Stimulated activated naive B cell treated with anti-CD40 and anti-IgM and Interleukin-4, amounts not matched to agents 10 μg/mL and 1 μg/mL and 100 μg/mL, for 72 hours (primary cell): ENCODE measurements at places on chromosomes 4 and X.

DNA sequence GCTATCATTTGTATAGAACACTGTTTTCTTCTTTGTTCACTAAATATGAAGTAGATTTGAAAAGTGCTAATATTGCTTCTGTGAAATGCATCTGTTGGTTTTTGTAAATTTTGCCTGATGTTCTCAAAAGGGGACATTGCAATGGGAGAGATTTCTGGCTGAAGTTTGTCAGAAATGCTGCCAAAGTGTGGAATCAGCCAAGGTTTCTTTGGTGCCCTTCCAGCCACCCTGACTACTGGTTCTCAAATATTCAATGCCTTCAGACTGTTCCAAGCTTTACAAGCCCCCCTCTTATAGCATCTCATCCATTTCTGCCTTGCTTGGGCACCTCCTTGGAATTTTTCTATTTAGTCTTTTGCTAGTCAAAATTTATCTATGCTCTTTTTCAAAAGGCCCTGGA is 60.6 kb upstream of the TMLHE start:
- DNase-seq, result no peak

DNA sequence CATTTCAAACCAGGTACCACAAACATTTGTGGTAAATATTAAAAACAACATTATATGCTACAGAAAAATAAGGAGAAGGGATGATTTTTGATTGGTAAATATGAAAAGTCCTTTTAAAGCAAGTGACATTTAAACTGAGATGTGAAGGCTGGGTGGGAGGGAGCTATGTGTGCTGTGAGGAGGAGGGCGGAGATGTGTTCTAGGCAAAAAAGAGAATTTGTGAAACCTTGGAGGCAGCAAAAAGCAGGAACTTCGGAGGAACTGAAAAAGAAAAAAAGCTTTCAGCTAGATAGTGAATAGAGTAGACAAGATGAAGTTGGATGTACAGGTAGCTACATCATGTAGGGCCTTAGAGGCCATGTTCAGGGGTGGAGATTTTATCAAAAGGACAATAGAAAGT is 10.1 kb upstream of the ARAP2 start:
- no peak for DNase-seq

GRCh38 chr4:48388525-48389154 is 47.3 kb downstream of the SLAIN2 start:
- no peak for DNase-seq

- DNase-seq, result no peak
Measured at GRCh38 chr4:171794528-171794927, 18.7 kb upstream of the GALNTL6 start.

DNA sequence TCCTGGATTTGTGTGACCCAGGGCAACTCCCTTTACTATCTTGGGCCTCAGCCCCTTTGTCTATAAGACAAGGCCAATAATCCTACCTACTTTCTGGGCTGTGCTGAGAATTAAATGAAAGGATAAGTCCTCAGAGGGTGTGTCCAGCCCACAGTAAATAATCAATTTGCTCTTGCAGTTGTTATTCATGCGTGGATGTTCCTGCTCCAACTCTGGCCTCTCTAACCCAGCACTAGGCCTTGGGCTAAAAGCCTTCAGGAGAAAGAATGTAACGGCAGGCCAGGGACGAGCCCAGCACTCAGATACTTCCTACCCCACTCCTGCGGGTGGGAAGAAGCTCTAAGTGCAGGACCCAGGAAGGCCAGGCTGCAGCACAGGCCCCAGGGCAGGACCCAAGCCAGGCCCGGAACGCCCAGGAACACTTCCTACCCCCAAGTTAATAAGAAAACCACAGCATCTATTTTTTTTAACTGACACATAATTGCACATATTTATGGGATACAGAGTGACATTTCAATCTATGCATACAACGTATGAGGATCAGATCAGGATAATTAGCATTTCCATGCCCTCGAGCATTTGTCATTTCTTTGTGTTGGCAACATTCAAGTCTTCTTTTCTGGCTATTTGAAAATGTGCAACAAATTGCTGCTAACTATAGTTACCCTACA is 179.6 kb upstream of the RBPJ start:
- DNase-seq, result no peak

GRCh38 chr4:18214411-18215055 is 193.0 kb upstream of the LCORL start:
- no peak for DNase-seq

GRCh38 chrX:102892103-102892502 is 45.0 kb upstream of the RAB40AL start:
- no peak for DNase-seq

GRCh38 chr4:96407738-96408463 is 568.0 kb downstream of the PDHA2 start:
- no peak for DNase-seq

- no peak for DNase-seq
Measured at GRCh38 chr4:77172336-77172735, 15.3 kb downstream of the CCNG2 start.
